ENCODE measurements at places on chromosomes 12 and 14. TPM values are rescaled to one million over a fixed set of nuclear protein-coding genes. Genes with fewer than 3 reads are reported as not detected.
A peak's percentile ranks its signal among the peaks of the same experiment; 100 is the strongest.

GRCh38 chr14:54756656-54757392 lies 145.8 kb downstream of the GCH1 start:
- DNase-seq = no peak
- H3K4me3 ChIP-seq = no peak overlapping the region
- no peaks in the 10 kb centered on the region for H3K36me3 ChIP-seq
- peaks cover 7% of the 10 kb centered on the region for H3K4me1 ChIP-seq

DNA sequence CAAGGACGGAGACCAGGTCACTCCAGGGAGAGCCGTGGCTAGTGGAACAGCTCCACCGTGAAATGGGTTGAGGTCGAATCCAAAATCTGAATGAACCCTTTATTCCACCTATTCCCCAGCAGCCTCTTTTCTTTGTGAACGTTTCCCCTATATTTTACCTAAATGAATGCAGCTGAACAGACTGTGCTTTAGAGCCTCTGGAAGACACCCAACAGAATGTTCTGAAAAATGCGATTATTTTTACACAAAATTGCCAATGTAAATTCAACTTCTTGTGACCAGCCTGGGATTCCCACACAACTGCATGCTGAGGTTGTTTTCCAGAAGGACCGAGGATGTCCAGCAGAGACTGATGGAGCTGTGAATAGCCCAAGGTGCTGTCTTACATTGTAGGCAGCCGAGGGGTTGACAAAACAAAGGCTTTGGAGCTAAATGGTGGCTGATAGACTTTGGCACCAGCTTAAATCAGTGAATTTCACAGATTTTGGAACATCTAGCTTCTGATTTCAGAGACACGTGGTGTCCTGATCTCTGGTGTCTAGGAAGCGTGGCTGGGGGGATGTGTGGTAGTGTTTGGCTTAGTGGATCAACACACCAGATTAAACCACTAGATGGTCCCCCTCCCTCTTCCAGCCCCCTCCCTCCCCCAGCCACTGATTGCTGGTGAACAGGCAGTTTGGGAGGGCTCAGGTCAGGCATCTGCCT lies 150.4 kb downstream of the ZNF664 start:
- no peaks in the 10 kb centered on the region for H3K36me3 ChIP-seq
- H3K27ac ChIP-seq = no peak overlapping the region
- H3K4me1 ChIP-seq = no peaks in the 10 kb centered on the region
- H3K27me3 ChIP-seq = no peaks in the 10 kb centered on the region
- H3K4me3 ChIP-seq = no peak overlapping the region

DNA sequence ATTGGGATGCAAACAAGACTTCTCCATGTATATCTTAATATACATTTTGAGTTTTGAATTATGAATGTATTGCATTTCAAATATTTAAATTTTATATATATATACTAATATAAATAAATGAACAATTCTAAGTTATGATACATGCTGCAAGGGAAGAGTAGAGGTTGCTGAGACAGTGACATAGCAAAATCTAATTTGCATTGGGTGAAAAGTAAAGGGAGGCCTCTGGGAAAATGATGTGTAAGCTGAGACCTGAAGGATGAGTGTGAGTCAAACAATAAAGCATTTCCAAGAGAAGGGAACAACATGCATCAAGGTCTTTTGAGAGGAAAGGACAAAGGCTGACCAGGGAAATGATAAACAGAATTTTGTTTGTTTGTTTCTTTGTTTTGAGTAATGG lies 62.9 kb upstream of the PTPRQ start:
- no peaks in the 10 kb centered on the region for H3K36me3 ChIP-seq
- H3K27ac ChIP-seq = no peak overlapping the region
- H3K4me3 ChIP-seq = no peak overlapping the region
- no peak for DNase-seq
- H3K27me3 ChIP-seq = no peaks in the 10 kb centered on the region

DNA sequence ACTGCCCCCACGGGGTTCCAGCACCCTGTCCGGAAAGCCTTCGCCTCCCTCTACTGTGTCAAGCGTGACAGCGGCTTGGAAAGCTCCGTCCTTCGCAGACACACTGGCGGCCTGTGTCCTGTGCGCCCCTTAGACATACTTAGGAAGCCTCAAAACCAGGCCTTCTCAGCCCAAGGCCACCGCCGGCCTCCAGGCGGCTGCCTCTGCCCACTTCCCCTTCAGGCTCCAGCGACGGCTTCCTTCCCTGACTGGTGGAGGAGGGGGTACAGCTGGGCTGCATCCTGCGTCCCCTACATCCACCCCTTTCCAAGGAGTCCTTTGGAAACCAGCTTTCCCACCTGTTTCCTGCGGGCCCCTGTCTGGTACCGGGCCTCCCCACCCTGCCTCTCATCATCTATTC lies 2.5 kb upstream of the CACNA2D4 start:
- peaks cover 10% of the 10 kb centered on the region for H3K27me3 ChIP-seq
- no peak overlapping the region for H3K27ac ChIP-seq
- no peak for DNase-seq
- no peaks in the 10 kb centered on the region for H3K36me3 ChIP-seq
- peaks cover 16% of the 10 kb centered on the region for H3K4me1 ChIP-seq

GRCh38 chr14:75514673-75515628 lies 7.3 kb upstream of the BATF start:
- H3K4me3 ChIP-seq = peak overlapping the region; percentile 91
- peaks cover 75% of the 10 kb centered on the region for H3K4me1 ChIP-seq
- peaks cover 10% of the 10 kb centered on the region for H3K36me3 ChIP-seq
- peak overlapping the region; percentile 96 for H3K27ac ChIP-seq
- H3K27me3 ChIP-seq = no peaks in the 10 kb centered on the region
- DNase-seq = peak; percentile 59

DNA sequence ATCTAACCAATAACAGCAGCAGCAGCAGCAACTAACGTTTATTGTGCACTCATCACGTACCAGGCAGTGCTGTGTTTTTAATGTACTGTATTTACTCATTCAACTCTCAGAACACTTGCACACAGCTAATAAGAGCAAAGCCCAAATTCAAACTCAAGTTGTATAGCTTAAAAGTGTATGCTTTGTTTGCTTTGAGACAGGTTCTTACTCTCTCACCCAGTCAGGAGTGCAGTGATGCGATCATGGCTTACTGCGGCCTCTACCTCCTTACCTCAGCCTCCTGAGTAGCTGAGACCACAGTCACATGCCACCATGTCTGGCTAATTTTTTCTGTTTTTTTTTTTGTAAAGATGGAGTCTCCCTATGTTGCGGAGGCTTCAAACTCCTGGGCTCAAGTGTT lies 105.4 kb downstream of the PAPLN start:
- H3K27ac ChIP-seq = no peak overlapping the region
- H3K4me3 ChIP-seq = no peak overlapping the region
- no peaks in the 10 kb centered on the region for H3K36me3 ChIP-seq

- no peaks in the 10 kb centered on the region for H3K27me3 ChIP-seq
- peaks cover 1% of the 10 kb centered on the region for H3K36me3 ChIP-seq
- peaks cover 15% of the 10 kb centered on the region for H3K4me1 ChIP-seq
- no peak overlapping the region for H3K4me3 ChIP-seq
- H3K27ac ChIP-seq = no peak overlapping the region
- DNase-seq = no peak
Observed at GRCh38 chr12:116727261-116727660, 10.6 kb downstream of the SPRING1 start.

GRCh38 chr12:110102255-110102654 lies 21.9 kb upstream of the IFT81 start:
- H3K36me3 ChIP-seq = no peaks in the 10 kb centered on the region
- H3K27ac ChIP-seq = no peak overlapping the region
- H3K4me1 ChIP-seq = peaks cover 10% of the 10 kb centered on the region
- DNase-seq = peak; percentile 30
- H3K27me3 ChIP-seq = no peaks in the 10 kb centered on the region

GRCh38 chr12:18430425-18431048 lies 169.2 kb downstream of the PIK3C2G start:
- no peaks in the 10 kb centered on the region for H3K4me1 ChIP-seq
- no peak overlapping the region for H3K27ac ChIP-seq
- no peaks in the 10 kb centered on the region for H3K36me3 ChIP-seq
- H3K27me3 ChIP-seq = no peaks in the 10 kb centered on the region

DNA sequence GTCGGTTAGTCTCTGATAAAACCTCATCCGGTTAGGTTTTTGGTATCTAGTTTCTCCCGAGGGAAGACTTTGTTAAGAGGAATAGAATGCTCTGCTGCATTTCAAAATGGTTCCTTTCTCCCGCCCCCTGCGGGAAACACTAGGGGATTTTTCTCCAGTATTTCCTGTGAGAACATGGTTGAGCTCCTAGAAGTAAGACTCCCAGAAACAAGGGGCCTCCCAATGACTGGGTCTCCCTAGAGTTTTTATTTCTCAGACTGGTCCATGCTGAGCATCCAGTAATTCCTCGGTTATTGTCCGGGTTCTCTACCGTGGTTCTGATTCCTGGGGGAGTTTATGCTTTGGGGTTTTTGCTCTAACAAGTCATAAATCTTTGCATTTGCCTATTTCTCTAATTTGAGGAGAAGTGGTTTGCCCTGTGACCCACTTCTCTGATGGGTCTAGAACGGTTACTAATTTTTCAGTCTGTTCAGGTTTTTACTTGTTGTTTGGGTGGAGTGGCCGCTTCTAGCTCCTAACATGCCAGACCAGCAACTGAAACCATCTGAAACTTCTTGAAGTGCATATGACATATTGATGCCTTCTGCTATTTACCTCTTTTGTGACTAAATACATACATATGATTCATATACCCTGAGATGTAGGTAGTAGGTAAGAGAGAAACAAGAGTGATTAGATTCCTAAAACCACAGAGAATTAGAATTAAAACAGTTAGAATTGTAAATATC lies 25.1 kb downstream of the TESPA1 start:
- peaks cover 60% of the 10 kb centered on the region for H3K36me3 ChIP-seq
- H3K27ac ChIP-seq = peak overlapping the region; percentile 89
- H3K27me3 ChIP-seq = no peaks in the 10 kb centered on the region
- H3K4me3 ChIP-seq = peak overlapping the region; percentile 79
- peaks cover 77% of the 10 kb centered on the region for H3K4me1 ChIP-seq

The USP44 gene
- total RNA-seq = 12.0 TPM

The MYG1 gene
- 89.9 TPM for total RNA-seq

The SENP1 gene
- 68.7 TPM for total RNA-seq

The SLC6A15 gene
- 0.30 TPM for total RNA-seq

The POTEM gene
- total RNA-seq = not detected

The TARBP2 gene
- 37.7 TPM for total RNA-seq

The TAS2R10 gene
- total RNA-seq = 0.63 TPM
